GM12878 (cell line): ENCODE measurements at places on chromosomes 3 and 15.
A peak's percentile ranks its signal among the peaks of the same experiment; 100 is the strongest.

- no peak for DNase-seq
These were observed 37.9 kb downstream of the ANKDD1A start for GRCh38 chr15:64949383-64950186.

DNA sequence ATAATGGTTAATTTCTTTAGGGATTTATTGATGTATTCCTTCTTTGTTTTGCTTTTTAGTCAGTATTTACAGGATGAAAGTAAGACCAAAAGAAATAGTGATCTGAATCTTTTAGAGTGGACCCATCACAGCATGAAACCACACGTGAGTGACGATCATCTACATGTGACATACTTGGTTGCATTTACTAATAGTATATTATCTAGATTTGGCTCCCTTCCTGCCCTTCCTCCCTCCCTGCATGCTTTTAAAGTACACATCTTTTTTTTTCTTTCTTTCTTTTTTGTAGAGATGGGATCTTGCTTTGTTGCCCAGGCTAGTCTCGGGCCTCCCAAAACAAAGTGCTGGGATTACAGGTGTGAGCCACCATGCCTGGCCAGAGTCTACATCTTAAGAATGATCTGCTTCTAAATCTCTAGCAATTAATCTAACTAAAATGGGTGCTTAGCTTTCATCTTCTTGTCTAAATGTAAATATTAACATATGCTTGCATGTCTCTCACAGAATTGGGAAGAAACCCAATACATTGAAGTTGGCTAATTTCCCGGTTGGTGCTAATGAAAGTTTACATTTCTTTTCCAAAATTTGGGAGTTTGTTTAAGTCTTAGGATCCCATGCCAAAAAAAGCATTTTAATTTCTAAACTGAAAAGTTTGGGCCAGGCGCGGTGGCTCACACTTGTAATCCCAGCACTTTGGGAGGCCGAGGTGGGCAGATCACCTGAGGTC, 38.0 kb downstream of the SENP2 start:
- no peak for DNase-seq

DNA sequence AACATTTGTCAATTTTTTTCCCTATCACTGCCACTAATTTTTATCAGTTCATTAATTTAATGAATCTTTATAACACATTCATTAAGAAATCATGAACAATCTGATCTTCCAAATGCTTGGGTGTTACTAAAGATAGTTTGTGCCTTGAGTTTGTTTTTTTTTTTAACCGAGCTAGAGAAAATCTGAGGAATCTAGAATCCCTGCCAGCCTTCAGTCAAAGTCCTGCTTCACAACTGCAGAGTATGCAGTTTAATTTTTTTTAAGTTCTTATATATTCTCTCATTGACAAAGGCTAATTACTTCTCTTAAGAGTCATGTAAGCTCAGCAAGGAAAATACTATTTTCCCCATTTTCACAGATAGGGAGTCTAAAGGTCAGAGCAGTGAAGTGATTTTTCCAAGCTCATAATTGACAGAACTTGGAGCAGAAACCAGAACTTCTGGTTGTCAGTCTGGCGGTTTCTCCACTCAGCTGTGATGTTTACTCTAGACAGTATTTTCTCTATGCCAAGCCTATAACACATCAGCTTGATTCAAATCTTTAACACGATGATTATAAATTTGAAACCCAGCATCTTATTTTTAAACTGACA, 55.7 kb downstream of the TNIK start:
- DNase-seq: no peak

DNA sequence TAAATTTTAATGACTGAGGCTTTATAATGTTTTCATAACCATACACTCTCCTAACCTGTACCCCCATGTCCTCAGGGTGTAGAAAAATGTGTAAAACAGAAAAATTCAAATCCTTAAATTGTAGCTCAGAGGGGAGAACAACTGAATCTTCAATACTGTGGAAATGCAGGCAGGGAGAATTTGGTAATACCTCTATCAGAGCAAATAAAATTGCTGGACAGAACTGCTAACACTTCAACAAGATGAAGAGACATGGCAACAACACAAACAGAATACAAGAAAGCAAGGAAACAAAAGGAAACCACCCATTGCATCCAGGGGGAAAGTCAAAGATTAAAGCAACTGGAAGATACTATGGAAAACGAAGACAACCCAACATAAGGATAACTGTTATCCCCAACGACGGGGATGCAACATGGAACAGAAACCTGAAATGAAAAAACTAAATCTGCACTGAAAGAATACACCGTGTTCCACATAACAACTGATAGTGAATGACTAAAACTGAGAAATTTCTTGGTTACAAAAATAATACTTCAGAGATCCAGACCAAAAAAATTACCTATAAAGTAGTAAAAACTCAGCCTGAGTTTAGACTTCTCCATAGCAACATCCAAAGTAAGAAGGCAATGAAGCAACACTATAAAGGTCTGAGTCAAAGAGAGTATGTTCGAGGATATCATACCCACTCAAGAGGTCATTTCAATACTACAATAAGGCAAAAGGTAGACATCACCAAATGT, 48.5 kb downstream of the HACD2 start:
- peak; percentile 24 for DNase-seq

- no peak for DNase-seq
These were observed 15.3 kb upstream of the MAPK6 start for GRCh38 chr15:52003710-52004109.

DNA sequence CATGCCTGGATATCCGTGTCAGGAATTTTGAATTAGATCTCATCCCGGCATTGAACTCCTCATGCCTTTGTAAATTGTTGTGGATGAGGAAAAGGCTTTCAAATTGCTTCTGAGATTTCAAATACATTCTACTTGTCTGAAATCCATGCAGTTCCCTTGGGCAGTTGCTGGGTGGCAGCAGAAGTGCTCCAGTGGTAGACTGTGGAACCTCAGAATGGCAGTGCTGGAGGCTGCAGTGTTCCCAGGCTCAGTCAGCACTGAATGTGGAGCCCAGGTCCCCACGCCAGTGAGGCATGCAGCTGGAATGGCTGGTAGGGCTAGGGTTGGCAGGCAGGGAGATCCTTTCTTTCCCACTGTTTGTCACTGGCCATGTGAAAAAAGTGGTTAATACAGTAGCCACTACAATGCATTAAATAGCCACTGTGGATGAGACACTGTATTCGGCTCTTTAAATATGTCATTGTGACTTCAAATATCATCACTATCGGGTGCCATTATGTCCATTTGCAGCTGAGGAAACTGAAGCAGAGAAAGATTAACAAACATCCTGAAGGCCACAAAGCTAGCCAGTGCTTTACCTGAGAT, 98.6 kb downstream of the TPRG1 start:
- DNase-seq: no peak

DNA sequence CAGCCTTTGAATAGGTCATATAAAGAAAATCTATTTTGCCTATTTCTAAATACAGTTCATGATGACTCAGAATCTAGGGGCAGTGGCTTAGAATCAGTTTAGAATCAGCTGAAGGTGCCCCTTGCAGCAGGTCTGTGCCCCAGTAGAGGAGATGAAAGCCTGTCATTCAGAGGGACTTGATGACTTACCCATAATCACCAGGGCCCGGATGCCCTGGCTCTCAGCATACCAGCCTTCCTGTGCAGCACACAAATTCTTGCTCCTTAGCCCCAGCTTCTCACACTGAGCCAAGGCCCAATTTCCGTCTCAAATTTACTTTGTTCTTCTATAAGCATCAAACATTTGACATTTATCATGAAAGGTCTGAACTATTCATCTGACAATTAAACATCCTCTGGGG, 83.2 kb upstream of the EOMES start:
- DNase-seq: no peak

GRCh38 chr3:73868688-73869315, 244.1 kb upstream of the PDZRN3 start:
- DNase-seq: no peak

DNA sequence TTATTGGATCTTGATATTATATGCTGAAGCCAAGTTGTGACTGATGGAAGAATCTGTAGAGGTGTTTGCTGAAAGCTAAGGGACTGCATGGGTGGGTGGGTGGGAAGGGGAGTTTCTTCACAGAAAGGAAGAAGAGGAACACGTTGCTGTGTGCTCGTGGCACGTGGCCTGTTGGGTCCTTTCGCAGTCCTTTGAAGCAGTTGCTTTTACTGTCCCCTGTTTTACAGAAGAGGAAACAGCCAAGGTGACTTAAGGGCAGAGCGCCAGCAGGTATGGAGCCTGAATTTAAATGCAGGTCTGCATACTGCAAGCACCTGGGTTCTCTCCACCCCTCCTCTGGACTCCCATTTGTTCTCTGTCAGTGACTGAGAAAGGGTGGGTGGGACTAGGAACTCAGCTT, 59.4 kb upstream of the PRR23C start:
- no peak for DNase-seq

DNA sequence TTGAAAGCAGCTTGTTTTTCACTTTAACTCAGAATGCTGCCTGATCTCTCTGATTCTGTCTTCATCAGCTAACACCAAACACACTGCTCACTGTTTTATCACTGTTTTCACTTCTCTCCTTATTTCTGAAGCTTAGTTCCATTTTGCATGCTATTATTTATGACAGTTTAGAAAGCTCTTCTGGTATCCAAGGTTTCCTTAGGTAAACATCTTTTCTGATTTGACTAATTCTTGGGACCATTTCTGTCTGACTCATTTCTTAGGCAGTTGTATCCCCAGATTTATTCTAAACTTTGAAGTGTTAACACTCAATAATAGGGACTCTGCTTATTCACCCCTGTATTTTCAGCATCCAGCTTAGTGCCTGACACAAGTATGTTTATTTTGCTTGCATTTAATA, 167.7 kb downstream of the BCHE start:
- DNase-seq: no peak

- no peak for DNase-seq
These were observed 130.2 kb downstream of the FILIP1L start for GRCh38 chr3:99984139-99984538.

GRCh38 chr3:37243820-37244748, 69.7 kb upstream of the LRRFIP2 start:
- DNase-seq: no peak

DNA sequence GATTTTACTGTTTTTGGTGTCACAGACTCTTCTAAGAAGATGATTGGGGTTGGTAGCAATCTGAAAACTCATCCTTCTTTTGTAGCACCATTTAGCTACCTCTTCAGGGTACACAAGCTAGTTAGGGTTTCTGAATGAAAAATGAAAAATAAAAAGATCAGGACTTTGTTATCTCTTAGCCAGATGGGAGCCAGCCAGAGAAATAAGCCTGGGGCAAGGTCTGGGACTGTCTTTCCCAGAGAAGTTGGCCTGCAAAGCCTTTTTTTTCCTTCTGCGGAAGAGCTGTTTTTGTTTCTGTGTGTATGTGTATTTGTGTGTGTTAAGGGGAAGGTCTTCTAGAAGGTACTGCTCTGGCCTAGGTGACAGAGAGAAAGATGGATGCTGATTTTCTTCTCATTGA, 150.7 kb upstream of the AGTR1 start:
- DNase-seq: no peak
